ENCODE measurements at places on chromosomes 3 and 15.

DNA sequence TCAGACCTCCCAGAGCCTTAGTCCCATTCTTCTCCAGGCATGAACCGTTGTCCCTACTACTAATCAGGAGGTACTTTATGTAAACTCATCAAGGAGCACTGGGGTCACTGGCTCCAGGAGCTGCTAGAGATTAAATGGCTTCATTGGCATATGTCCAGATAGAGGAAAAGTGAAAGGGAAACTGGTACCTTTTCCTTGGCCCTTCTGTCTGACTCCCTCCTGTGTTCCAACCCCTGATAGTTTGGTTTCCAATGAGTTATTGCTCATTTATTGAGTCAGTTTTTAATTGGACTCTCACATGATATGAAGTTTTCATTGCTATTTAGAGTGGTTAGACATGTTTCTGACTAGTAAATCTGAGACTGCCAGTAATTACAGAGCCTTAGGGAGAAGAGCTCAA, 130.5 kb upstream of the BFSP2 start:
- peak; percentile 91 for DNase-seq

DNA sequence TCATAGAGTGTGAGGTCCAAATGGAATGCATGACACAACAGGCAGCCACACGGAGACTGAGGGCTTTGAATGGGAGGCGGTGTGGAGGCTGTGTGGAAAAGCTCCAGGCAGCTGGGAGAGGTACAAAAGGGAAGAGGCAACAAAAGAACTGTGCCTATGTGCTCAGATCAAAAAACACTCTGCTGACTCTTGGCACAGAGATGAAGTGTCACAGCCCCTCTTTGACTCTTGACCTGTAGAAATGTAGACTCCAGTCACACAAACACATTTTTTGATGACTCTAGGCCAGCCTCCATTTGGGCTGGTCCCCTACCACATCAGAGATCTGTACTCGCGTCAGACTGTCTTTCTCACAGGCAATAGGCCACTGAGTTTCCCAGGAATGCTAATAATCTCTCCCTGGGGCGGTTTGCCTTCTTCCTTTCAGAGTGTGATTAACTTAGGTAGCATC, 456.0 kb downstream of the TUSC7 start:
- DNase-seq = no peak

DNA sequence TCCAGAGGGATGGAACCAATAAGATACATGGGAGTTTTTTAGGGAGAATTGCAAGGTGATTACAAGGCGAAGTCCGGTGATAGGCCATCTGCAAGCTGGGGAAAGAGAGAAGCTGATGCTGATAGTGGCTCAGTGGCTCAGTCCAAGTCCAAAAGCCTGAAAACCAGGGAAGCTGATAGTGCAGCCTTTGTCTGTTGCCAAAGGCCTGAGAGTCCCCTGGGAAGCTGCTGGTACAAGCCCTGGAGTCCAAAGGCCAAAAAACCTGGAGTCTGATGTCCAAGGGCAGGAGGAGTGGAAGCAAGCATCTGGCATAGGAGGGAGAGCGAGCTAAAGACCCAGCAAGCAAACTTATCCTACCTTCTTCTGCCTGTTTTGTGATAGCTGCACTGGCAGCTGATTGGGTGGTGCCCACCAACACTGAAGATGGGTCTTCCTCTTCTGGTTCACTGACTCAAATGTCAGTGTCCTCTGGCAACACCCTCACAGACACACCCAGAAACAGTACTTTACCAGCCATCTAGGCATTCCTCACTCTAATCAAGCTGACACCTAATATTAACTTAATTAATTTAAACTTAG, 16.7 kb downstream of the TFG start:
- no peak for DNase-seq

DNA sequence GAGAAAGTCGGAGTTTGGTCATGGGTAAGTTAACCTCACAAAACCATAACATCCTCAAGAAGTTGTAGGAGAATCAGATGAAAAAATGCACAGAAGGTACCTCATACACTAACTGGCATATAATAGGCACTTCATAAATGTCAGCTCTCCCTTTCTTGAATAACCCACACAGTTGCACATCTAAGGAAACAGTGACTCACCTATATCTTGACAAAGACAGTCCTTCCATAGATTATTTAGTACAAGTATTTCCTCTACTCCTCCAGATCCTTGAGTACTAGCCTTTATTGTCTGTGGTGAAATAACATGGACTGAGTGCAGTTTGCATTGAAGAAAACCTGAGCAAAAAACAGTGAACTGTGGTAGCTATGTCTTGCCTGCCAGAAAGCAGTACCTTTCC, 46.6 kb downstream of the MAGI1 start:
- no peak for DNase-seq

DNA sequence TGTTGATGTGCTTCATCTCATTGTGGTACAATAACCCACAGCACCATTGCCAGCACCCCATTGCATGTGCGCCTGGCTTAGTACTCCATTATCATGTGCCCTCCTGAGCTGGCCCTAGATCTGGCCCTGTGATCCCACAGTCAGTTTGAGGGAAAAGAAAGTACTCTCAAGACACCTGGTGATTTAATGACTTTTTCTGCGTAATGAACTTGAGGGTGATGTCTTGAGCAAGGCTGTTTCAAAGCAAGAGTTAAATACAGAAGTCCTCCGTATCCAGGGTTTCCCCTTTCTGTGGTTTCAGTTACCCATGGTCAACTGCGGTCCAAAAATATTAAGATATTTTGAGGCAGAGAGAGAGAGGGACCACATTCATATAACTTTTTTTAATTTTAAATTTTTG, 16.3 kb downstream of the C3orf20 start:
- no peak for DNase-seq

GRCh38 chr3:63662500-63662899, 10.0 kb downstream of the SNTN start:
- DNase-seq = no peak

DNA sequence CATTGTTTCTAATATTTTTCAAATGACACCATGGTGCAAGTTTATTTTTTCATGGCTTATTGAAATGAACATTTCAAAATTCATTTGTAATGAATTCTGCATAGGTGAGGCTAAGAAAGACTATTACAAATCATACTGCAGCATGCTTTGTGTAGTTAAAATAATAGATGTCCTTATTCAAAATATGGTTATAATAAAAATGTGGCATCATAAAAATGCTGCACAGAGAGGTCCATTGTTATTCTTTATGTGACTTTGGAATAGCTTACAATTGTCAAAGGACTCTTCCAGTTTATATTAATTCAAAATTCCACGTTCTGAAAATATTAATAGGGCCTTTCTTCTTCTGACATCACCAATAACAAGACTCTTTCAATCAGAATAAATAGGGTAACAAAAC, 222.7 kb downstream of the GAP43 start:
- no peak for DNase-seq

- DNase-seq = no peak
These were observed 7.0 kb downstream of the B2M start for GRCh38 chr15:44718180-44718926.

- no peak for DNase-seq
These were observed 829 bp downstream of the DCP1A start for GRCh38 chr3:53346514-53346913.

- no peak for DNase-seq
These were observed 179.6 kb downstream of the OR4M2 start for GRCh38 chr15:22259881-22260421.

- DNase-seq = no peak
These were observed 55.5 kb upstream of the SLCO2A1 start for GRCh38 chr3:134085034-134085775.

DNA sequence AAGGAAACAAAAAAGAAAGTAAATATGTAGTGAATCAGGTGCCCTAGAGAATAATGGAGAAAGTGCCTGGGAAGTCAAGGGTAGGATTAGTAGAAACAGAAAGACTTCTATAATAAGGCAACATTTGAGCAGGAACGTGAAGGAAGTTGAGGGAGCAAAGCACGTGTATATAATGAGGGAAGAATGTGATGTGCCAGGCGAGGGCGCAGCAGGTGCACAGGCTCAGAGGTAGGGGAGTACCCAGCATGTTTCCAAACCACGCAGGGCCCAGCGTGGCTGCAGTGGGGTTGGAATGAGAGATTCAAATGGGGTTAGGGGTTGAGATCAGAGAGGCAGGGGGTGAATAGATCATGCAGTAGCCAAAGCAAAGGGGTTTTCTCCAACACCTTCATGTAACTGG, 91.9 kb upstream of the VGLL4 start:
- DNase-seq = no peak

DNA sequence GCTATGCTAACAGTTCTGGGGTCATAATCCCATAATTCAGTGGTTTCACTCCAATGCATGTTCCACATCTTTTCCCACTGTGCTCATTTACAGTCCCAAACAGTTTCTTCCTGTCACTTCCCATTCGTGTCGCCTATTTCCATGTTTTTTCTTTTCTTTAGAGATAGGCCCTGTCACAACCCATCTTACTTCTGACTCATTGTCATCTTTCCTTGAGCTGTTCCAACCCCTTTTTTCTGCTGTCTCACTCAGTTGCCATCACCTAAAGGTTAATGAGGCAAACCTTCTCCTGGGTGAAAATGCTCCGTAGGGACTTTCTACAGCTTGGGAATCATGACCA, 814.5 kb downstream of the VGLL3 start:
- DNase-seq = no peak

GRCh38 chr3:99768126-99768525, 49.5 kb upstream of the CMSS1 start:
- no peak for DNase-seq

DNA sequence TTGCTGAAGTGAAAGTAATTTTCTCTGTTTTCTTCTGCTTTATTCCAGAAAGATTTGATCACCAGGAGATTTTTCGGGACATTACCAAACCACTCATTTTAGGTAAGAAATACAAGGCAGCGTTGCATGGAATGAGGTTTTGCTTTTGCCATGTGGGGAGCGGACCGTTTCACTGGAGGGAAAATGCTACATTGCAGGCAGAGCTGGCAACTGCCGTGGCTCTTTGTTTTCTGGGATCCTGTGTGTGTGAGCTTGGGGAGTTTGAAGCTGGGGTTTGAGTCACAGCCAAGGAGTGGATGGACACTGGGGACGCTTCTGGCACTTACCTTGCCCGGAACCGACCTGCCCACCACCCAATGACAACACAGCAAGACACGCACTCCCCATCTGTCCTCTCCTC, 109.9 kb downstream of the APBA2 start:
- no peak for DNase-seq

GRCh38 chr15:40398413-40398873, 7.2 kb upstream of the IVD start:
- DNase-seq = no peak

- no peak for DNase-seq
These were observed 41.0 kb upstream of the B3GNT5 start for GRCh38 chr3:183212096-183212495.

- DNase-seq = no peak
These were observed 11.4 kb downstream of the PPP1R2 start for GRCh38 chr3:195531683-195532082.

DNA sequence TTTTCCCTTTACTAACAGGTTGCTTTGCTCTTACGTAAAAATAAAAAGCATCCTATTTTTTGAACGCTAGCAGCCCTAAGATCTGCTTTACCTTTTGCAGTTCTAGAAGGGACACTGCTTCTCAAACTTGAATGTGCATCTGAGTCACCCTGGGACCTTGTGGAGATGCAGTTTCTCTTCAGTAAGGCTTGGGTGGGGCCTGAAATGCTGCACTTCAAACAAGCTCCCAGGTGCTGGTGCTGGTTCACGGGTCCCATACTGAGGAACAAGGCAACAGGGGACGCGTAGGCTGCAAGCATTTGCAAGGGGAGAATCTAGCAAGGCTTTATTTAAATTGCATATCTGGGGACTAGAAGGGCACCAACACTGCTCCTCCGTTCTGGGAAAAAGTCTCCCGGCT, 30.0 kb downstream of the MB21D2 start:
- no peak for DNase-seq

All from NCI-H2029 treated with DMSO at 0.1 percent for 48 hours (cell line).